ENCODE measurements at places on chromosomes 1 and 21.

DNA sequence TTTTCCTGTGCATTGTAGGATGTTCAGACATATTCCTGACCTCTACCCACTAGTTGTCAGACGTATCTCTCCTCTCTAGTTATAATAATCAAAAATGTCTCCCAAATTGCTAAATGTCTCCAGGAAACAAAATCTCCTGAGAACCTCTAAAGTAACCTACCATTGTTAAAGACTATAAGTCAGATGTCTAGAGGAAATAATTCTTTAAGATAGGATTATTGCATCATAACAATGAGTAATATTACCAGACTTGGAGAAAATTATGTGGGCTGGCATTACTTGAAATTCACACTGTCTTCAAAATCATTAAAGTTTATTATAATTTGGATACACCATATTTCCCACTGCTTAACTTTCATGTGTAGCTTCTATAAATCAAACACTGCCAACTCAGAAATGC is 643.0 kb upstream of the ADGRL2 start:
- no peak for DNase-seq

DNA sequence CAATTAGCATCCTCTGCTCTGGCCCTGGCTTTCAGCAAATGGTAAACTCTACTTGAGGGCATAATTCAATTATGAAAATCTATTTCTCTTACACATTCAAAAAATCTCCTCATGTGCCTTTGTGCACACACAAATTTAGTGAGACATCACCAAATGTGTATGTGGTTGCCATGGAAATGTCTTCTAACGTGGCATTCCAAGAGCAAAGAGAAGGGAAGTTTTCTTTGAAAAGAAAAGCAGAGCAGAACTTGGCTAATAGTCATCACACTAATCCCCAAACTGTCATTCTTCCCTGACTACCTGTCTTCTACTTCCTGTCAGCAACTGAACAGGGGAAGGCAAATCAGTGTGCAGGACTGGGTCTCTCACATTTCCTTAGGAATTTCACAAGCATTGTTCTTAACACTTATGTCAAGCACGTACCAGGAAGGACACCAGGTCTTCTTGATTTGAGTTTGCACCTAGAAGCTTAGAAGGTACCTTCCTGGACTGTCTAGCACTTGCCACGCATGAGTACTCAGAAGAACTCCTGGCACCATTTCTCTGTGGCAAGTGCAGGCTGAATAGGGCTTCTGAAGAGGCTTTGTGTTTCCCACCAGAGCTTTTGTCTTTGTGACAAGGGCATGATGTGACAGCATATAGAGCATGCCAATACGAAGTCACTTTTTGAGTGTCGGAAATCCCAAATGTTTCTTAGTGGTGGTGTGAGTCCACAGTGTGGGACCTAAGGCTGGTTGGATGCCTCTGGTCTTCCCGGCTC is 32.3 kb downstream of the MAN1C1 start:
- DNase-seq: no peak

DNA sequence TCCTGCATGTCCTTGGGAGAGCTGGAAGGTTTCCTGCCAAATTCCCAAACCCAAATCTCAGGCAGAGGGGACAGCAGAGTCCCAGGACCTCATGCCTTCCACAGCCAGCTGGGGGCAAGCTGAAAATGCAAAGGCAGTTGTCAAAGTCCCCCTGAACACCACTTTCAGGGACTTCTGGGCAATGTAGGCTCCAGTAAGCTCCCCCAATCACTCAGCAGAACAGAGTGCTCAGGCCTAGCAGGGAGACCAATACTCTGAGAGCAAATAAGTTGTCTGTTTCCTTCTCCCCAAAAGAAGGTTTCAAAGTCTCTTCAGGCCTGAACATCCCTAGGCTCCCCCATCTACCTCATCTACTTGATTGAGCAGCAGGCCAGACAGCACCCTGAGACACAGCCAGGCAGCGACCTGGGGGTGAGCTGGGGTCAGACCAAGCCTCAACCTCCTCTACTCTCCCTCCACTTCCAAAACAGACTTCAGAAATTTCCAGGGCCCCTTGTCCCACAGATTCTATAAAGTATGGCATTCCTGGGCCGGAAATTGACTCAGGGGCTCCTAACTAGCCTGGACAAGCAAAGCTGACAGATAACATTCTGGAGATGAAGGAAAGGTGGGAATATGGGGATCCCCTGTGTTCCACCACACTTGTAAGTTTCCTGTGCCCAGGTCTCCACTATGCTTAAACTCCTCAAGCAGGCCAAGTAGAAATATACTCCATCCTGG is 1.9 kb downstream of the SLC9A1 start:
- no peak for DNase-seq

- no peak for DNase-seq
These were observed 31.0 kb downstream of the ATP5PO start for GRCh38 chr21:33884376-33885171.

GRCh38 chr1:172818841-172819527 is 160.1 kb downstream of the FASLG start:
- DNase-seq: no peak
